Mesothelial cell of epicardium (in vitro differentiated cells): ENCODE measurements at places on chromosomes 5 and 9. TPM values are rescaled to one million over a fixed set of nuclear protein-coding genes. Genes with fewer than 3 reads are reported as not detected.

Gene ARL10
- total RNA-seq, result 39.4 to 46.0 TPM (median 42.8 TPM) in 3 replicates

Gene MED22
- total RNA-seq, result 35.1 to 39.4 TPM (median 36.0 TPM) in 3 replicates

Gene CSF2
- total RNA-seq, result not detected in 3 replicates

Gene NSG2
- not detected in 3 replicates for total RNA-seq

Gene NXNL2
- 2.0 to 2.6 TPM (median 2.2 TPM) in 3 replicates for total RNA-seq

Gene ATP10B
- total RNA-seq, result 0.09 to 0.14 TPM in 2 of 3 replicates, not detected in the other

Gene ALDH1A1
- total RNA-seq, result 10.1 to 11.3 TPM (median 10.9 TPM) in 3 replicates

Gene KCNV2
- not detected in 3 replicates for total RNA-seq

Gene IRX4
- total RNA-seq, result not detected in 3 replicates

Gene ZDHHC11B
- 0.69 to 0.90 TPM (median 0.74 TPM) in 3 replicates for total RNA-seq

Gene TMC1
- total RNA-seq, result 0.22 to 0.29 TPM in 2 of 3 replicates, not detected in the other

Gene PAXX
- total RNA-seq, result 51.1 to 58.3 TPM (median 53.1 TPM) in 3 replicates

GRCh38 chr9:130159915-130160670, 12.1 kb upstream of the NCS1 start:
- DNase-seq, result no peak

GRCh38 chr9:133529457-133529856, 4.7 kb upstream of the MYMK start:
- no peak for DNase-seq

GRCh38 chr9:100586093-100586492, 8.2 kb downstream of the CAVIN4 start:
- DNase-seq, result no peak

DNA sequence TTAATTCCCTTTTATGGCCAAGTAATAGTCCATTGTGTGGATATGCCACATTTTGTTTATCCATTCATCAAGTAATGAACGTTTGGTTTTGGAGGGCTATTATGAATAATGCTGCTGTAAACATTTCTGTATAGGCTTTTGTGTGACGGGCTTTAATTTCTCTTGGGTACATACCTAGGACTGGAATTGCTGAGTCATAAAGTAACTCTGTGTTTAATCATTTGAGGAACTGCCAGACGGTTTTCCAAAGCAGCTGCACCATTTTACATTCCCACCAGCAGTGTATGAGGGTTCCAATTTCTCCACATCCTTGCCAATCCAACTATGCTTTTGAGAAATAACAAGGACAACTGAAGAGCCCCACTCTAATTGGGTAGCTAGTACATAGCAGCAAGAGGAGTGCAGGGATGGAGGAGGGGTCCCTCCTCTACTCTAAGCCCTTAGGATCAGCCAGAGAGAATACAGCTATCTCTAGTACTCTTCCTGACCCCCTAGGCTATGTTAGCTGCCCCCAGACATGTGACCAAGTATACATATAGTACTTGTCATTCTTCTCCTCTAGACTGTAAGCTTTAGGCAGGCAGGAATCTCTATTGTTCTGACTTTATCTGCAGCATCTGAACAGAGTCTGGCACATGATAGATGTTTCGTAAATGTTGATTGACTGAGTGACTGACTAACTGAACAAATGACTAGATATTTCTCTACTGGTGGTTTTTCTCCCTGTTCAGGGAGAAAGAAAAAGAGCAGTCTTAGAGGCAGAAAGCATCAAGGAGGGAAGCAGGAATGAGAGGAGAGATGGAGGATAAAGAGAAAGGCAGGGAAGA, 22.1 kb upstream of the MATR3 start:
- no peak for DNase-seq

GRCh38 chr5:40691894-40692293, 12.2 kb downstream of the PTGER4 start:
- no peak for DNase-seq

DNA sequence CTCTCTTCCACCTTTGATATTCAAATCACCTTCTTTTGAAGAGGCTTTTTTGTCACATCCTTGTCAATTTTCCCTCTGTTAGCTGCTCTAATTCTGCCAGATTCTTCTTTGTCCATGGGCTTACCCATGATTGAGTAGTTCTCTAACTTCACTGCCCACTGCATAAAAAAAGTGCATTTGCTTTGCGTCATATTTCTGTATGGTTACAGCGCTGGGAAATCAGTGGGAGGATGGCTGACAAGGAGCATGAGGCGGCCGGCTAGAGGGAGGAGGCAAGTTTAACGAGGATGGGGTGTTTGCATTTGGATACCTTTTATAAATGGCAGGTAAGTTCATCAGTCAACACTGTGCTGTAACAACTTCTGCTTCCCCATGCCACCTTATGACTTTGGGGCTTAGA, 116.5 kb upstream of the LHFPL2 start:
- no peak for DNase-seq

GRCh38 chr5:91145333-91145620, 237.8 kb downstream of the ARRDC3 start:
- DNase-seq, result no peak

GRCh38 chr9:16175461-16175860, 622.6 kb downstream of the CCDC171 start:
- DNase-seq, result no peak

DNA sequence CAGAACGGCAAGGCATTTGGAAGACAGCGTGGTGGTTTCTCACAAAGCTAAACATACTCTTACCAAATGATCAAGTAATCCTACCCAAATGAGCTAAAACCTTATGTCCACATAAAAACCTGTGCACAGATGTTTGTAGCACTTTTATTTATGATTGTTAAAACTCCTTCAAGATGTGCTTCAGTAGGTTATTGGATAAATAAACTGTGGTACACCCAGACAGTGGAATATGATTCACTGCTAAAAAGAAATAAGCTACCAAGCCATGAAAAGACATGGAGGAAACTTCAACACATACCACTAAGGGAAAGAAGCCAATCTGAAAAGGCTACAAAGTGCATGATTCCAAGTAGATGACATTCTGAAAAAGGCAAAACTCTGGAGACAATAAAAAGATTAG, 94.2 kb downstream of the FOXD1 start:
- DNase-seq, result no peak

- no peak for DNase-seq
Measured at GRCh38 chr9:9950813-9951212, 662.0 kb downstream of the PTPRD start.

DNA sequence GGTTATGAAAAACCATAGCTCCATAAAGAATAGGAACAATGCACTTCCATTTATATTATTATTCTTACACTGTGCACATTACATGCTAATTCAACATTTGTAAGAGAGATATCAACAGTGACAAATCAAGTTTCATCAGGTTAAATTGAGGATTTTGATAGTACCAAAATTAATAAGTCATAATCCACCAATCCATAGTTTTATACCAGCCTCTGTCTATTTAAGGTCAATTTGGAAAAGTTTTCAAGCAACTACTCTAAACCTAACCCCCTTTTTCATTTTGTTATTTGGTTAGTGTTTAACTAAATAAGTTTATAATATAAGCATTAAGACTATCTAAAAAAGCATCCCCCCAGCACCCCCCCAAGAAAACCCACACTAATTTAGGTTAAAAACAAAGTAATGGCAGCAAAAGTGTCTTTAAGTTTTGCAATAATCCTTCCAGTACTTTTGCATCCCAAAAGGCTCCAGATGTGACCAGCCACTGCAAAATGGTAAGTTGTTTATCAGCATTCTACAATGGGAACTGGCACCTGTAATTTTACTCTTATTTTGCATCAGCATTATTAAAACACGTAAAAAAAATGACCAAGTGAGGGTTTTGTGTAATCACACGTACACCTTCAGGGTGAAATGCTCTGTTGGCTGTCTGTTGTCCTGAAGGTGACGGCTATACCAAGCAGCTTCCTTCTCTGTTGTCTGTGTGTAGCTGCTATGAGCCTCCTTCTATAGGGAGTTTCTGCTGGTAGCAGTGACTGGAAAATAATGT, 36.8 kb upstream of the SSBP2 start:
- DNase-seq, result no peak

- DNase-seq, result no peak
Measured at GRCh38 chr5:39262981-39263380, 43.6 kb upstream of the FYB1 start.

GRCh38 chr9:12054235-12054634, 639.0 kb upstream of the TYRP1 start:
- DNase-seq, result no peak

DNA sequence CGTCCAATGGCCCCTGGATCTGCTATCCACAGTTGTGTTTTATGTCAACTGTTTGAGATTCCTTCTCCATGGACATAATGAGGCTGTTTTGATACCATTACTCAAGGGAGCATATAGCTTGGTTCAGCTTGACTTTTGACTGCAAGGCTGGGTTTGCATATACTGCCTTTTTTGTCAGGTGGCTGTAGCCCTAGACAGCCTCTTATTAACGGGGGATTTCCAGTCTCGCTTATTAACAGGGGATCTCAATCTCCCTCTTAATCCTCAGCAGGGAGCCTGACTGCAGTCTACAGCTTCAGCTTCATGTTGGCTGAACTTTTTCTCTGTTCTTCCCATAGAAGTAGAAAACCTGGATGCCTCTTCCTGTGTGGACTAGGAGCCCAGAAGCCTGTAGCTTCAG, 73.7 kb upstream of the TNC start:
- DNase-seq, result no peak

DNA sequence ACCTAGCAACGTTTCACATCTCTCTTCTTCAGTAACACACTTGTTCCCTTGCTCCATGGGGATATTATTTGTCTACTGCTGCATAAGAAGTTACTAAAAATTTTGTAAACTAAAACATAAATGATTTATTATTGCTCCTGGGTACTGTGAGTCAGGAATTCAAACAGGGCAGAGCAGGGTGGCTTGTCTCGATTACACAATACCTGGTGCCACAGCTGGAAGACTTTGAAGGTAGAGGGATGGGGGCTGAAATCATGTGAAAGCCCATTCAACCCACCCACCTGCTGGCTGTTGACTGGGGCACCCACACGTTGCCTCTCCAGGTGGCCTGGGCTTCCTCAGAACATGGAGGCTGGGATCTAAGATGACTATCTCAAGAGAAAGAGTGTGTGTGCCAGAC, 213.2 kb downstream of the ESM1 start:
- DNase-seq, result no peak

DNA sequence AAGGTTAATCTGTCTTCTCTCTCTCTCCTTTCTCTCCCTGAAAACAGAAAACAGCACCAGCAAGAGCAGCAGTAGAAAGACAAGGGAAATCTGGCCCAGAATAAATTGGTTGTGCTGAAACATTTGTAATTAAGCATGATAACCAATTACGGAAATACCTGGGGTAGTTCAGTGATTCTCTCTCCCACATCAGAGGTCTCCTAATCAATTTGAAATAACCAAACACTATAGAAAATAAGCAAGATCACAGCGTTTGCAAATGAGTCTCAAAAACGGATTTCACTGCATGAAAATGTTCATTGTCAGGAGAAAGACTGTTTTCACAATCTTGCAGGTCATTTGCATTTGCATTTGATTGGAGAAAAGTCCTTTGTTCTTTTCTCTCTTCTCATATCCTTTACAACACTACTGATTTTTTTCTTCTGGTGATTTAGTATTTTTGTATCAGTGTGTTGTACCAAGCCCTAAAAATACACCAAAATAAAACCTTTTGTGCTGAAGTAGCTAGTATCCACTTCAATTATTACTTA, 36.8 kb upstream of the CDH6 start:
- DNase-seq, result no peak

- DNase-seq, result no peak
Measured at GRCh38 chr5:149486726-149487635, 64.3 kb downstream of the CSNK1A1 start.
